T follicular helper cell (primary cell): ENCODE measurements at places on chromosomes 5 and 9.

DNA sequence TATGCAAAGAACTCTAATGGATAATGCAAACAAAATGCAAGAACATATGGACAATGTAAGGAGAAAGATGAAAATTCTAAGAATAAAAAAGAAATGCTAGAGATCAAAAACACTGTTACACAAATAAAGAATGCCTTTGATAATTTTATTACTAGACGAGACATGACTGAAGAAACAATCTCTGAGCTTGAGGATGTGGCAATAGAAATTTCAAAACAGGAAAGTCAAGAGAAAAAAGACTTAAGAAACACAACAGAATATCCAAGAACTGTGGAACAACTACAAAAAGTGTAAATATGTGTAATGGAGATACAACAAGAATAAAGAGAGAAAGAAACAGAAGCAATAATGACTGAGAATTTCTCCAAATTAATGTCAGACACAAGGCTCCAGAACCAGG, 140.5 kb upstream of the ACOT12 start:
- DNase-seq, result no peak

DNA sequence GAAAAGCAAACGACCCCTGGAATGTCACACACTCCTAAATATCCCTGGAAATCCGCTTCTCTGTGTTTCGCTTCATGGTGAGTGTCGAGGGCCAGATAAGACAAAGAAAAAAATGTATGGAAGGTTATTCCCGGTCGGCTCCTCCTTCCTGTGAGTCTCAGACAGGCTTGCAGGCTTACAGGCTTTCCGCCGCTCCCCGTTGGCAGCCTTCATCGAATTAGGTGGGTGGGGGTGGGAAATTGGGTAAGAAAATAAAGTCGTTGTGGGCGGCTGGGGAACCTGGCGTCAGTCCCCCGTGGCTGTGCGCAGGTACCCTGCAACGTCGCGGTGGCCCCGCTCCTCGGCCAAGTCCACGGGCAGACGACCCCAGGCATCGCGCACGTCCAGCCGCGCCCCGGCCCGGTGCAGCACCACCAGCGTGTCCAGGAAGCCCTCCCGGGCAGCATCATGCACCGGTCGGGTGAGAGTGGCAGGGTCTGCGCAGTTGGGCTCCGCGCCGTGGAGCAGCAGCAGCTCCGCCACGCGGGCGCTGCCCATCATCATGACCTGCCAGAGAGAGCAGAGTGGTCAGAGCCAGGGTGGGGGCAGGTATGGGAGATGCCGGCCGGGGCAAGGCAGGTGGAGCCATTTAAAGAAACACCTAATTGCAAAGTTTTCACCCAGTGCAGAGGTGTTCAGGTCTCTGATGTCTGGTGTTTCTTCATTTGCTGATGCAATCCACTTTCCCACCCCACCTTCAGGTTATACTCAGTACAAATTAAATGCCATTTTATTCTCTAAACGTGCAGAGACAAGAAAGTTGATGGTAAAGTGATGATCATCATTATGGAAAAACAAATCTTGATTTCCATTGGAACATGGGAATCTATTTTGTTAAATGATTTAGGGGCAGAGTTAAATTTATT, 3.2 kb downstream of the CDKN2B start:
- no peak for DNase-seq

GRCh38 chr5:126138281-126138931, 284.8 kb upstream of the GRAMD2B start:
- no peak for DNase-seq

- no peak for DNase-seq
Measured at GRCh38 chr9:104740621-104741020, 6.9 kb upstream of the NIPSNAP3A start.

DNA sequence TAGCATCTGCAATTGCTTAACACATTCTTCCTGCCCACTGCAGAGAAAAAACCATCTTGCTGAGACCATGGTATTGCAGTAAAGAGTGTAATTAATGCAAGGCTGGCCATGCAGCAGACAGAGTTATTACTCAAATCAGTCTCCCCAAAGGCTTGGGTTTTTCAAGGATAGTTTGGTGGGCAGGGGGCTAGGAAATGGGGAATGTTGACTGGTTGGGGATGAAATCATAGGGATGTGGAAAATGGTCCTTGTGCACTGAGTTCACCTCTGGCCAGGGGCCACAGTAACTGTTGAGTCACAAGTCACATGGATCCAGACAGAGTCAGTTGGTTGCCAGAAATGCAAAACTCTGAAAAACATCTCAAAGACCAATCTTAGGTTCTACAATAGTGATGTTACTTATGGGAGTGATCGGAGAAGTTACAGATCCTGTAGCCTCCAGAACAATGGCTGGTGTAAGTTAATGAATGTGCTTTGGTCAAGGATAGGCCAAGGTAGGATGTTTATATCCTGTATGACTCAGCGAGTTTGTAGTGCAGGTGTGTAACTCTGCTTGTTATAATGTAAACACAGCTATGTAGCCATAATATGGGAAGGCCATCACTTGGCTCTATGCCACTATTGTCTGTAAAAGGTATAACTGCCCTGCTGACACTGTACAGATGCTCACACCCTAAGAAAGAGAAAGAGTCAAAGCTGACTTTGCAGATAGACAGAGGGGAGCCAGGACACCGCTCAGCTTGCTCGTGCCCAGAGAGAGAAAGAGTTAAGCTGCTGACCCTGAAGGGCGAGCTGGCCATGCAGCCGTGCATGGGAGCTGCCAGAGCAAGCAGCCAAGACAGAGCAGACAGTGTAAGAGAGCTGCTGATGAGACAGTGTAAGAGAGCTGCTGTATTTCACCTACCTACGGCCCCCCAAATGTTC, 27.2 kb downstream of the C9orf152 start:
- DNase-seq, result no peak

GRCh38 chr5:173242079-173242478, 7.1 kb upstream of the NKX2-5 start:
- no peak for DNase-seq

DNA sequence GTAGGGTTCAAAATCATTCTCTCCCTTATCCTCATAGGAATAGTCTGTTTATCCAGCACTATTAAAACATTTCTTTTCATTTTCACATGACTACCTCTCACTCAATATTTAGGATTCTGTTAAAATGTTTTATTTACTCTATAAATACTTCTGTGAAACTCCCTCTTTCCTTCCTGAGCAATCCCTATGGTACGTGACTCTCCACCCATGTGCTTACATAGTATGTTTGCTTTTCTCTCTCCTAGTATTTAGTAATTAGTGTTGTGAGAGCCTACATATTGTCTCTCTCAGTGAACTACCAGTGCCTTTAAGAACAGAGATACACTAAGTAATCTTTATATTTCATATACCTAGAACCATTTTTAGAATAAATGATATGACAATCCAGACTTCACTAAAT, 46.0 kb downstream of the PTPRD start:
- DNase-seq, result no peak

DNA sequence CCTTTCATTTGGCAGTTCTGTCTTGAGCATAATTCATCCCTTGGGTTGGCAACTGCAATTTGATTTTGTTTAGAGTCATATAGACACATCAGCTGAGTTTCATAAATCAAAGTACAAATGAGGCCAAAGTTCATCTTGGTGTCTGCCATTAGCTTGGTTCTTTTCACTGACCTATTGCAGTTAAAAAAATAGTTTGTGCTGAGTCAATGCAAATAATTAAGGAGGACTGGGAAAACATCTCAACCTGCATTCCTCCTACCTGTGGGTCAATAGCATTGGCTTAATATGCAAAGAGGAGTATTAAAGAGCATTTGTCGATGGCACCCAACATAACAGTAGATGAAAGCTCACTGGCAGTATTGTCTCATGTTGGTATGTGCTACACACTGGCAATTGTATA, 1.6 kb downstream of the PKD2L2 start:
- no peak for DNase-seq

DNA sequence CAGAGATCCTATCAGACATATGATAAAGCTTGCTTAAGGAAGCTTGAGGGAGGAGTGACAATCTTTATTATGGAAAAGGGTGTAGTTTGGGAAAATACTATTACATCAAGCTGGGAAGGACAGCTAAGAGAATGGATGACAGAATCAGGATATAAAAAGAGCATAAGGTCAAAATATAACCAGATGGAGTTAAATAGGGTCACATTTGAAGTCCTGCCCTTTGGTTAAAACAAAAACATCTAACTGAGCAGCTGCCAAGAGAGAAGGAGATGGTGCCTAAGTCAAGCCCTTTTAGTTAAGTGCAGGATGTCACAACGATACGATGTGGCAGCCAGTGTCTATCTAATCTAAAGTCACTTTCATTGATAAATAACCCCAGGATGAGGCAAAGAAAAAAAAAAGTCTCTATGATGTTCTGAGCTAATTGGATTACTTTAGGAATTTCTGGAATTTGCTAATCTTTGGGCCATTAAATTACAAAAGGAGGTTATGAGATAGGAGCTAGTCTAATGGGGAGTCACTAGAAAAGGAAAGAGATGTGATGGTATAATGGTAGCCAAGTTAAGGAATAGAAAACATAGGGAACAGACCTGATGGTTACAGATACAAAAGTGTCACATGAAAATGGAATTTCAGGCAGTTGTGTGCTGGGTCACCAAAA, 365.2 kb downstream of the PDE4D start:
- DNase-seq, result no peak

DNA sequence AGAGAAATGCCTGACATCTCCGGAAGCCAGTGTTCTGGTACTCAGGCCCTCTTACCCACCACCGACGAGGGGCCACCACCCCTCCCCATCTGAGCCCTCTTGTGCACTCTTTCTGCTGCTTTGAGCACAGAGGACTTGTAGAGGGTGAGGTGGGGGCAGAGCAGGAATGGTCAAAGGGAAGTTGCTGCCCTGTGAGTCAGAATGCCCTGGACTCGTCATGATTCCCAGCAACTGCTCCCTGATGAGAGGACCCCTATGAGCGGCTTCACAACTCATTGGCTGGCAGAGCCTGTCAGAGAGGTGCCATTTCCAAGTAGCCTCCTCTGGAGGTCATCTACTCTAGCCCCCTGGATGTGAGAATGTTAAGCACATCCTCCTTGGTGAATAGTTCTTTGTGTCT, 845 bp downstream of the ECSCR start:
- no peak for DNase-seq

GRCh38 chr5:103718108-103718507, 155.5 kb upstream of the NUDT12 start:
- no peak for DNase-seq

- no peak for DNase-seq
Measured at GRCh38 chr9:105117234-105117633, 127.2 kb upstream of the SLC44A1 start.

DNA sequence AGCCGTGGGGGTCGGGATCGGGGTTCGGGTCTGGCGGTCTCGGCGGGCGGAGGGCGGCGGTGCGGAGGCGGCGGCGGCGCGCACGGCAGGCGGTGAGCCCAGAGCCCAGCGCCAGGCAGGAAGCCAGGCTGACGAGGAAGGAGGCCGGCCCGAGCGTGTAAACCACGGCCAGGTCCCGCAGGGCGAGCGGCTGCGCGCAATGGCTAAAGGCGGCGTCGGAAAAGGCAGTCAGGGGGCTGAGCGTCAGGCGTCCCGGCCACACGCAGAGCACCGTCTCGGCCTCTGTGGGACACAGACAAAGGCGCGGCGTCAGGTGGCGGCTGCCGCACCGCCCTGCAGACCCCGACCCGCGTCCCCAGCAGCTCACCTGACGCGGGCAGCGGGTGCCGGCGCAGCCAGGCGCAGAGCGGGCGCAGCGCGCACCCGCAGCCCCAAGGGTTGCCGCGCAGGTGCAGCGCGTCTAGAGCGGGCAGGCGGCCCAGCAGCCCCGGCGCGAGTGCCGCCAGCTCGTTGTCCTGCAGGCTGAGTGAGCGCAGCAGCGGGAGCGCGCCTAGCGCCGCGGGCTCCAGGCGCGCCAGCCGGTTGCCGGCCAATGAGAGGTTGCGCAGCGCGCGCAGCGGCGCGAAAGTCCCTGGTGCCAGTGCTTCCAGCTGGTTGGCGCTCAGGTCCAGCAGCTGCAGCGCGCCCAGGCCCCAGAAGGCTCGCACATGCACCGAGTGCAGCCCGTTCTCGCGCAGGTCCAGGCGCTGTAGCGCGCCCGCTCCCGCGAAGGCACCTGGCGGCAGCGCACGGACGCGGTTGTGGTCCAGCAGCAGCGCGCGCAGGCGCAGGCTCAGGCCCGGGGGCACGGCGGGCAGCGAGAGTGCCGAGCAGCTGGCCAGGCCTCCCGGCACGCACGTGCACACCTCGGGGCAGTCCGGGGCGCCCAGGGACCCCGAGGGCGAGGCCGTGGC, 671 bp downstream of the LRRC26 start:
- DNase-seq, result no peak

DNA sequence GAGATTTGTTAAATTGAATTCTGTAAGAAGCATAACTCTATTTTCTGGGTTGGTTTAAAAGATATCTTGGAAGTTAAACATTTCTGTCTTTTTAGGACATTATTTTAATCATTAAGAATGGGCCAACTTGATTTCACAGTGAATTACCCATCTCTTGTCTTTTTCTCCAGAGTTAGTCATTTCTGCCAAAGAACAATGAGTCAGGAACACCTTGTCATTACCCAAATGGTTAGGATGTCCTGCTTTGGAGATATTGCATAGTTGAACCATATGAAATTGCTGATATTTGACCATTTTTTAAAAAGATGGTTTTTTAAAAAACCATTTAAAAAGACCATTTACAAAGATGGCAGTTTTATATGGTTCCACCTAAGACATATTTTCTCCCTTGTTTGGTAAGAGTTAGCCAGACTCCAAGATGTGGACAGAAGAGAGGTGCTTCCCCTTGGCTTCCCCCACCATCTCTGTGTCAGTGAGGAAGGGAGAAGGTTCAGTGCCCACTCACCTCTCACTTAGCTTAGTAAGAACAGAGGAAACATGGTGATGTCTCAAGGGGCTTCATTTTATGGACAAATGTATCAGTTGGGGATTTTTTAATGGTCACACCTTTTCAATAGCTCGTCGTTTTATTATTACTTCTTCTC, 103.0 kb downstream of the PCSK1 start:
- no peak for DNase-seq

DNA sequence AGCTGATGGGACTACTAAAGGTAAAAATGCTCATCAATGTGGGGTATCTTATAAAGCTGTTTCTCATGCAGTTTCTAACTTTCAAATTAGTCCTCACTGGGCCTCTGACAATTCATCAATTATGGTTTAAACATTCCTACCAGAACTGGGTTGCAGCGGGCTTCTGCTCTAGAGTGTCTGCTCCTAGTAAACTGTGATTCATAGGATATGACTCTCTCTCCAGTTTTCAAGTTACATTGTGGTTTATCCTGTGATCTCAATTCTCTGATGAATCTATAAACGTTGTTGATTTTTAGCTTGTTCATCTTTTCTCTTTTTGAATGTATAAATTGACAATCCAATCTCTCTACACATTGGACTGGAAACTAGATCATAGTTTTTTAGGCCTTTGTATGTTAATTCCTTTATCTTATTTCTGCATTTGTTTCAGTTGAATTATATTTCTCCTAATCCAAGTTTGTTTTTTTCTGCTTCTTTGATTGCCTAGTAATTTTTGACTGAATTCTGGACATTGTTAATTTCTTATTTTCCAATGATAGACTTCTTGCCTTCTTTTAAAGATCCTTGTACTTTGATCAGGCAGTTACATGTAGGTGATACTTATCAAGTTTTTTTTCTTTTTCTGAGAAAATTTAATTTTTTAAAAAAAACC, 822.6 kb downstream of the TLE1 start:
- DNase-seq, result no peak

- no peak for DNase-seq
Measured at GRCh38 chr9:89189215-89189614, 10.6 kb upstream of the SHC3 start.
